Activated T-helper 17 cell treated with anti-CD3 and anti-CD28 coated beads, Interleukin-2, amount 50 U/mL, for 72 hours (primary cell): ENCODE measurements at places on chromosomes 5 and 9.
A peak's percentile ranks its signal among the peaks of the same experiment; 100 is the strongest.

DNA sequence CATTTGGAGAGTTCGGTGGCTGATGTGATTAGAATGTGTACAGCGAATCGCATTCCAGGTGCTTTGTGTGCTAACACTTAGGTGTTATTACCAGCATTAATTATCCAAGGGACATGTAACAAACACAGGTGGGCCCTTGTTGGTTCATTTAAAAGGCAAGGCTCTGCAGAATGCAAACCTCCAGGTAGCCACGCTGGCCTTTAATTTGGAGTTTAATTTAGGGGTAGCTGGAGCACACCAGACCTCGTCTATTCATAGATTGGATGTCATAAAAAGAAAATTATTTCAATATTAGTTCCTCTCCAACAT lies 191.1 kb downstream of the MAT2B start:
- ATAC-seq = no peak

DNA sequence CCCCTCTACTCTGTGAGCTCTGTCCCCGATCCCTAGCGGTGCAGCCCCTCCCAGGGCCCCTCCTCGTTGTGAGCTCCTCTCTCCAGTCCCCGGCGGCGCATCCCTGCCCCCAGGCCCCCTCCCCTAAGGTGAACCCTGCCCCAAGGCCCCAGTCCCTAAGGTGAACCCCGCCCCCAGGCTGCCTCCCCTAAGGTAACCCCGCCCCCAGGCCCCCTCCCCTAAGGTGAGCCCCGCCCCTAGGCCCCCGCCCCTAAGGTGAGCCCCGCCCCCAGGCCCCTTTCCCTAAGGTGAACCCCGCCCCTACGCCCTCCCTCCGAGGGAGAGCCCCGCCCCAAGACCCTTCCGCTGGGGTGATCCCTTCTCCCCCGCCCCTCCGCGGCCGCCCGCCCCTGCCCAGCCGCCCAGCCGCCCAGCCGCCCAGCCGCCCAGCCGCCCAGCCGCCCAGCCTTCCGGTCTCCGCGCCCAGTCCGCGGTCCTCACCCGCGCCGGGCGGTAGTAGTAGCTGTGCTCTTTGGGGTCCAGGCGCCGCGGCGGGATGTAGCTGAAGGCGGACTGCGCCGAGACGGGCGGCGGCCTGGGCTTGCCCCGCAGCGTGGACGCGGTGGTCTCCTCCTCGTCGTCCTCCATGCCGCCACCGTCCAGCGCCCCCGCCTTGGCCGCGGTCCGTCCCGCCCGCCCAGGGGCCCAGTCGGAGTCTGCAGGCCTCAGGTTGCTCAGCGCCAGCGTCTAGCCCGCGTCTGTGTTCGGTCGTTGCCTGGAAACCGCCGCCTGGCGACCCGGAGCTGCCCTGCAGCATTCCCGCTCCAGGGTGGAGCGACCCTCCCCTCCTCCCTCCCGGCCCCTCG lies at the start of gene CFAP90:
CFAP90 (minus strand) TSS at position 739 of the 845 bp plus-strand sequence; CDS start at position 627, 112 bp downstream.
- ATAC-seq = peak; percentile 41

DNA sequence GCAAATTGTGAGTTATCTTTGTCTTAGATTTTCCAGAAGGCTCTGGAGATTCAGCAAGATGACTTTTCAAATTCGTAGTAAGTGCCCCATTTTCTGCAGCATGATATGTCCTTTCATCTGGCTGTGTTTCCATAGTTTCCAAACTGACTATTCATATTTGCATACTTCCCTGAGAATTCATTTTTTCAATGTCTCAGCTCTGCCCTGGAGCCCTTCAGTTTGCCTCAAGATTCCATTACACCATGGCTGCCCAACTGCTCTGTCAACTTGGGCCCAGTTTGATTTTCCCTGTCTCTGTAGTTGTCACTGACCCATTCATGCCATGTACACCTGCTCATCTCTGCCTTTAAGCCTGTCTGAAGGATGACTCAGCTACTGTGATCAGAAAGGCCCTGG lies 94.2 kb upstream of the RUSC2 start:
- ATAC-seq = no peak

DNA sequence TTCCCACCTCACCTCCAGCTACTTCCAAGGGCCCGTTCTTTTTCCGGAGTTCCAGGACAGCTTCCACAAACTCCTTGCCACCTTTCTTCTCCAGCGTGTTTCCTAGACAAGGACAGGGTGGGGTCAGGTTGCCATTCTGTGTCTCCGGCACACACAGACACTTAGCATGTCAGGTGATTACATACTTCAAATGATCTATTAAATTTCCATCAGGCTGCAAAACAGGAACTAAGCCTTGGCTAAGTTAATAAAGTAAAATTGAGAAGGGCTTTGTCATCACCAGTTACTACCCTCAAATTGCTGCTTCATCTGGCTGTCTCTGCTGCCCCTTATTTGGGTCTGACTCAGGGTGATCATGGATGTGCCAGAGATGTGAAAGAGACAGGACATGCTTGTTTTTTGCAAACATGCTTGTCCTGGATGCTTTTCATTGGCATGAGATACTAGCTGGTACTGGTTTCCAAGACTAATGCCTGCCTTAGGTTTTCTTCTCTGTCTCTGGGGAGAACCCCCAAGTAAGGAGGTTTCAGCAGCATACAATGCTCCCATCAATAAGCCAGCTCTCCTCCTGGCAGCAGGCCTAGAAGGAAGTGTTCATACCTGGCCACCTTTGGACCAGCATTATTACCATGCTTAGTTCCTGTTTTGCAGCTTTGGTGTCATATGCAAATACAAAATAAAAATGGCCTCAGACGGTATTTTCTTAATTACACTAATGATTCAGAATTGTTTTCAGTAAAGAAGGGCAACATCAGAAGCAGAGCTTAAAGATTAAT lies 52.9 kb downstream of the MACROH2A1 start:
- no peak for ATAC-seq

GRCh38 chr5:1873243-1873959 lies 9.3 kb downstream of the IRX4 start:
- ATAC-seq = no peak

DNA sequence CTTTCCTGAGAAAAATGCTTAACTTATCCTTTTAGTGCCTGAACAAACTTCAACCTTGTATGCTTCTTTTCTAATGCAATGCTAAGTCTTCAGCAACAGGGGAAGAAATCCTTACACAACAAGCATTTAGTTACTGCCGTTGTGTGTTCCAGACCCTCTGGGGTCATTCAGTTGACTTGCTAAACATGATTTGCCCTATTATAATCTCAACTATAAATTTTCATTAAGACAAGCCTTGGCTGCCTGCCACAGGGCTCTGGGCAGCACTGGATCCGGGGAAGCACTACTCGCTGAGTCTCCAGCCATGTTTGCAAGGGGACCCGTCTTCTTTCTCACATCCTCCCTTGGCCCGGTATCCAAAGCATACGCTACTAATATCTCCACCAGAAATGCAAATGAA lies 58.1 kb downstream of the PTCH1 start:
- no peak for ATAC-seq

- no peak for ATAC-seq
These were observed 631.8 kb downstream of the BNC2 start for GRCh38 chr9:16238623-16239138.

- ATAC-seq = peak; percentile 29
These were observed 90.8 kb downstream of the PLPPR1 start for GRCh38 chr9:101119206-101119819.

DNA sequence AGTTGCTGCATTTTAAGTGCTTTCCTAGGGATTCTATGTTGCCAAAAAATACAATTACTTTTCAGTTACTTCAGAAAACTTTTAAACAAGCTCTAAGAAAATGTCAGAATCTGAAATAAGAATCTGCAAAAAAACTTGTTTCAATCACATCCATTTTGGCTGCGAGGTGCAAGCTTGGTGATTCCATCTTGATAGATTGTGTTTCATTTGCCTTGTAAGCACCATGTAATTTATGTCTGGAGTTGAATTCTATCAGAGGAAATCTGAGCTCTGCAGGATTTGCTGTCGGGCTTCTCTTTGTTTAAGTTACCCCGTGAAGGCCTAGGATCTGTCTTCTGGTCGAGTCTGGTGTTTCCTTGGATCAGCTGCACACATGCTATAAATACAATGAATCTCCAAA lies 40.4 kb upstream of the MAN2A1 start:
- ATAC-seq = no peak

GRCh38 chr5:56207537-56207936 lies 25.6 kb downstream of the ANKRD55 start:
- no peak for ATAC-seq

GRCh38 chr5:124733329-124733650 lies 13.1 kb downstream of the ZNF608 start:
- no peak for ATAC-seq

DNA sequence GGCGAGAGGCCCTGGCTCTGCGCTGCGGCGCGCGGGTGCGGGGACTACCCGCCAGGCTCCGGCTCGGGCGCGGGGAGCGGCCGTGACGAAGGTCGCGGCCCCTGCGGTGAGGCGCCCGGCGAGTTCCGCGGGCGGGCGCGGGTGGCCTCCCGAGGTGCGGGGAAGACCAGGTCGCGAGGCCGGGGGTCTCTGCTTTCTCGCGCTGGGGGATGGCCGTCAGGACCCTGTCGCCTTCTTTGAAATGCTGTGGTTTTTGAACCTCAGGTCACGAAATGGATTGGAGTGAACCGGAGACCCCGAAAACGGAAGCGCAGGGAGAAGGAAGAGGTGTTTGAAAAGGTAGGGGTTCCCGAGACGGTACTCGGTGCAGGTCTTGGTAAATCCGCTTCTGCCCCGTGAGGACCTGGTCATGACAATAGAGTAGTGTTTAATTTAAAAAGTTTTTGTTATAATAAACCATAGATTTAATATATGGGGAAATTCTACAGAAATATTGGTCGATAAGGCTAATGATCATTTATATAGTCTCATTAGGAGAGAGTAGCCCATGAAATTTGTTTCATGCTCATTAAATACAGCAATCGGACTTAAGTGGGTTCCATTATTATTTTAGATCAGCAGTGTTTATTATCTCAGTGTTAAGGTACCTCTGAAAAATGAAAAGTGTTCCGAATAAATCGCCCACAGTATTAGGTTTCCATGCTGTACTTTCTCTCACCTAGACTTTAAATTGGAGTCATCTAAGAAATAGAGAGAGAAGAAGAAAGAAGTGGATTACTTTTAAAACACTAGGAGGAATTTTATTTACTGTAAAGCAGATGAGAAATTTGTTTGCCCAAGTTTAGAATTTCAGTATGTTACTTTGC lies 279.0 kb downstream of the AOPEP start:
- no peak for ATAC-seq

DNA sequence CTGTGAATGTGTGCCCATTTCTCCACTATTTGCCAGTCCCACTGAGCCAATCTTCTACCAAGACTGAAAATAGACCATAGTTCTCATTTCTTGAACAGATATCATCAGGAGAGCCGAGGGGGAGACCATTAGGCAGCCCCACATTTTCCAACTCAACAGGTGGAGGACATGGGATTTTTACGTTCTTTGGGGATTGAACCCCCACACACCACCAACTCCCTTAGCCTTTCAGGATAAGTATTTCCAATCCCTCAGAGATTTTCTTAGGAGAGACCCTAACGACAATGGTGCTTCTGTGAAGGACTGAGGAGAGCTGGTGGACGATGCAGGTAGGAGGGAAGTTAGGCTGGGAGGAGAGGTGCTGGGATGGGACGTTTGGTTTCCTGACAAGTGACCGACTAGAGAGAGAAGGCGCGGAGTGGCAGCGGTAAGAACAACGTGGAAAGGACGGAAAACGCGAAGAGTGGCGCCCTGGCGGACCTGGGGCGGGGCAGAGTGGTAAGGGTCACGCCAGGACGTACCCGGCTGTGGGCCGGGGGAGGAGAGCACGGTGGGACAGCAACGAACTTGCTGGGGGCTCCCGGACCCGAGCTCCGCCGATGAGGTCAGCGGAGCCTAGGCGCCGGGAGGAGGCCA lies 681 bp upstream of the CHSY3 start:
- ATAC-seq = no peak

DNA sequence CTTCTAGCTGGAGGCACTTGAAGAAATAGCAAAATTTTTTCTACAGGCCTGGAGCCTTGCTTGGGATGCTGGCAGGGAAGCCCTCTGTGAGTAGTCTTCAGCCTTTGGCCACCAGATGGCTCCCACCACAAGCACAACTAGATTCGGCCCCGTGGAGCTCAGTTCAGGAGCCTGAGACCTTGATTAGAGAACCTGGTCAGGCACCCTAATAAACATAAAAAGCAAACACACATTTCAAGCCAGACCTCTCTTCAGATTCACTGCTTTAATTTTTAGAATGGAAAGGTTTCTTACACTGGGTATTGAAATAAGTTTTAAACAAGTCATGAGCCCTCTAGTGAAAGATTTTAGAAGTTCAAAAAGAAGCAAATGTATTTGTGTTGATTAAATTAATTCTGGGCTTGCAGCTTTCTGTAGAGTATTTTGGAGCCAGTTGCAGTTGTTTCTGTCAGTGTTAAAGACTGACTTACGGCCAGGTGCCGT lies 41.4 kb downstream of the GLRX start:
- peak; percentile 98 for ATAC-seq

DNA sequence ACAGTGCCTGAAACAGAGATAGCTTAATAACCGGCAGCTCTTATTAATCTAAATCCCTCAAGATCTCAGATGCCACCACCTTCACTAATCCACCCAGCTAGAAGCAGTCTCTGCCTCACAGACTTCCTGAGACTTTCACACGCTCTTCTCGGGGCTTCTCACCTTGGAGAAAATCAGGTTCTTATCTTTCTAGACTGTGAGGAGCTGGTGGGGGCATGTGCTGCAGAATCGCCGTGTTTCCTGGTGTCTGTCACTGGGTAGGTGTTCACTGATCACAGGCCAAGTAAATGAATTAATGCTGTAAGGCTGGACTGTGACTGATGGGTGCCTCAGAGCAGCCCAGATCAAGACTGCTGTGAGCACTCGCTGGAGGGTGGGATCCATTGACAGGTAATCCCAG lies 101.7 kb downstream of the PSD2 start:
- no peak for ATAC-seq

DNA sequence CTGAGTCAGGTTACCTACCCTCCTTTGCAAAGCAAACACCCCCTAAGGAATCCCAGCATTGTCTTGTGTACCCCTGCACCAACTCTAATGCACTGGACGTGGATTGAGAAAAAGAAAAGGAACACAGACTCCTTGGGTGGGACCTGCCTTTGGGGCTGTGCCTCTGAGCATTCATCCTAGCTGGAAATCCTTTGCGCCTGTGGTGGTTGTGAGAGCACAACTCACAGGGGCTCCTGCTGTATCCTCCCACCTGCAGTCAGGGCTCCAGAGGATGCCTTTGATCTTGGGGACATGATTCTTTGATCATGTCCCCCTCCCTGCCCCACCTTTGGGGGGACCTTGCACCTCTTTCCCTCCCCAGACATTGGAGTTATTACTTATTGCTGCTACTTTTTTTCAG lies 338.5 kb downstream of the GADD45G start:
- no peak for ATAC-seq

DNA sequence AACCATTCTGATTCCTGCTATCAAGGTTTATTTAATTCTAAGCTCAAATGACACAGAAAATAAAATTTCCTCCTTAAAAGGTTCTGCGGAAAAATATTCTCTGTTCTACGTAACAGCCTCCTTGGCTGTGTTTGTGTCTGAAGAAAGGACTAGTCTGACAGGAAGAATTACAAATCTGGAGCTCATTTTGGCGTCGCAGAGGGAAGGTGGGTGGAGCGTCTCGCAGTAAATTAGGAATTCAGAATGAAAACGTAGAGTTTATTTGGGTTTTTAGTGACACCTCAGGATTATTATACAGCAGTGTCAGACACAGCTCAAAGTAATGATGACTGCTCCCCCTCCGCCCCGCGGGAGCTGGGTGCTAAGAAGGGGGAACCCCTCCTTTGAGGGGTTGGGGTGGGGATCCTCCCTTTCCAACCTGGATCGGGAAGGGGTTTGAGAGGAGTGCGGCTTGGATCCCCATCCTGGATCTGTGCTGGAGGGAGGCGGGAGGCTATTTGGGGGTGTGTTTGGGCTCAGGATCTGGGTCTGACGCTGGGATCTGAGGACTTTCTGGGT lies 933 bp upstream of the TGFBR1 start:
- ATAC-seq = no peak
